ENCODE measurements at places on chromosomes 5 and 9. TPM values are rescaled to one million over a fixed set of nuclear protein-coding genes. Genes with fewer than 3 reads are reported as not detected.
A peak's percentile ranks its signal among the peaks of the same experiment; 100 is the strongest.

- no peak overlapping the region for H3K27ac ChIP-seq
- H3K4me3 ChIP-seq: no peak overlapping the region
- no peaks in the 10 kb centered on the region for H3K27me3 ChIP-seq
- no peaks in the 10 kb centered on the region for H3K36me3 ChIP-seq
- DNase-seq: peak; percentile 16
Observed at GRCh38 chr9:87875831-87876545, 6.7 kb upstream of the SPATA31E1 start.

DNA sequence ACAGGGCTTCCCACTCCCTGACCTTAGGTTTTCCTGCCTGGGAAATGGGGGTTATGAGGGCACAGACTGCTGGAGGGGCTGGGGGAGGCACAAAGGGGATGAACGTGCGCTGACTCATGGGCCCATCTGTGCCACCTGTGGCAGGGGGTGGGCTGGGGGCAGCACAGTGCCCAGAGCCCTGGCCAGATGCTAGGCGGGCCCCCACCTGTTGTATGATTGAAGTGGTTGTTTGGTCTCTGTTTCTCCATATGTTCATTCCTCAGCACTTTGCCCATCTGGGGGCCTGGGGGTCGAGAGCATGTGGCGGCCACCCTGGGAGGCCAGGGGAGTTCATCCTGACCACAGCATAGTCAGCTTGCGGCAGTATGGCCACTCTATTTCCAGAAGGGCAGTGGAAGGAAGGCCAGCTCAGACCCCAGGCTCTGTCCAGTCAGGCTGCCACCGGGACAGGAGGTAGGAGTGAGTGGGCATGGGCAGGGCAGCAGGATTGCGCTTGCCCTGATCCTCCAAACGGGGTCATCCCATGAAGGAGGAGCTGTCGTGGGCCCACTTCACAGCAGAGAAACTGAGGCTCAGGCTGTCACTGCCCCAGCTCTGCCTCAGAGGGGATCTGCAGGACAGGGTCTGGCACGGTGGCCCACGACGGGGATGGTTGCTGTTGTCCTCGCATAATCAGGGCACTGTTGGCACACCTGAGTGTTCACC is 841 bp upstream of the NINJ1 start:
- H3K27ac ChIP-seq: peak overlapping the region; percentile 83
- peak overlapping the region; percentile 71 for H3K4me3 ChIP-seq
- no peaks in the 10 kb centered on the region for H3K36me3 ChIP-seq
- DNase-seq: no peak

DNA sequence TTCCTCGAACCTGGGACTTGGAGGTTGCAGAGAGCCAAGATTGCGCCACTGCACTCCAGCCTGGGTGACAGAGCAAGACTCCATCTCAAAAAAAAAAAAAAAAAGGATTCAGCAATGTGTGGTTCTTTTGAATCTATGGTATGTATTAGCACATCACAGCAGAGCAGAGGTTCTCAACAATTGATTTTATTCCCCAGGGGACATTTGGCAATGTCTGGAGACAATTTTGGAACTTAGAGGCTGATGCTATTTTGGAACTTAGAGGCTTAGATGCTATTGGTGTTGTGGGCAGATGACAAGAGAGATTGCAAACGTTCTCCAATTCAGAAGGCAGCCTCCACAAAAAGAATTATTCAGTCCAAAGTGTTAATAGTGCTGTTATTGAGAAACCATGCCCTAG is 115.2 kb downstream of the TMC1 start:
- H3K36me3 ChIP-seq: no peaks in the 10 kb centered on the region
- no peaks in the 10 kb centered on the region for H3K4me1 ChIP-seq
- no peak overlapping the region for H3K27ac ChIP-seq
- no peak for DNase-seq
- H3K27me3 ChIP-seq: no peaks in the 10 kb centered on the region

DNA sequence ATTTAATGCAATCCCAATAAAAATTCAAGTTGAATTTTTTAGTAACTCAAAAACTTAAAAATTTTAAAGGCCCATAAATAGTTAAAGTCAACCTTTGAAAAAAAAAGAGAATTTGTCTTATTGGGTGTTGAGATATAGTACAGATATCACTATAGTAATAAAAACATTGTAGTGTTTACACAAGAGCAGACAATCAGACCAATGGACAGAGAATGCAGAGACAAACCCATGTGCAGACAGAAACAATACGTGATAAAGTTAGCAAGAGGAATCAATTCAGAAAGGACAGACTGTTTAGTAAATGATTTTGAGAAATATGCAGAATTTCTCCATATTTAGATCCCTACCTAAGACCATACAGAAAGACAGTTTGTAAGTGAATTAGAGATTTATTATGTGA is 33.9 kb downstream of the GOLGA1 start:
- no peaks in the 10 kb centered on the region for H3K27me3 ChIP-seq
- H3K4me1 ChIP-seq: no peaks in the 10 kb centered on the region
- no peaks in the 10 kb centered on the region for H3K36me3 ChIP-seq
- H3K4me3 ChIP-seq: no peak overlapping the region
- no peak overlapping the region for H3K27ac ChIP-seq

DNA sequence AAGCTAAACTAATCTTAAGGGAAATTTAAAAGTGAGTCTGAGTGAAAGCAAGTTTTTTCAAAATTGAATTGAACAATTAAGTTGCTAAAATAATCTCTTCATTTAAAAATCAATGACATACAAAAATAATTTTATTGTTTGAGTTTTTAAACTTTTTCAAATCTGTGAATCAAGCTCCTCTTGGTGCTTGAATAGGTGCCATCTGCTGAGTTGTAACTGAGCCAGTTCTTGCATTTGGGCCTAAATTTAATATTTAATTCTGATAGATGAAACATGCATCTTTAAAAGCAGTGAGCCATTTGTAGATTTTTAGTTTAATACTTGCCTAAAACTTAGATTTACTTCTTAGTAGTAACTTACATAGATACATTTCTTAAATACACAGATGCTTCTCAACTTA is 31.8 kb downstream of the SPATA31D1 start:
- no peaks in the 10 kb centered on the region for H3K27me3 ChIP-seq
- H3K27ac ChIP-seq: no peak overlapping the region
- no peak overlapping the region for H3K4me3 ChIP-seq

DNA sequence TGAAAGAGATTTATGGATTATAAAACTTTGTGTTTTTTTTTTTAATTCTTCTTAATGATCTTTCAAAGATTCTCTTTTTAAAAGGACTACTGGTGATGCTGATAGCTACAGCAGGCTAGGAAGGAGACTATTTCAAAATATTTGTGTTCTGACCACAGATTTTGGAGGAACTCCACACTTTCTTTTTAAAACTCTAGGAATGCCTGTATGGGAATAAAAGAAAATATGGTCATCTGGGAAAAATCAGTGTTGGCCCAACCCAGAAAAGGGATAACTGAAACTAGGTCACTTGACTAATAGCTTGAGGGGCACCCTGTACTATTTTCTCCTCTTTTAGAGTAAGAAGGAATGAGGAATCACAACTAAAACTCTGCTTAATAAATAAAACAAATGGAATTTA is 97.6 kb upstream of the ADAMTS19 start:
- H3K4me1 ChIP-seq: no peaks in the 10 kb centered on the region
- H3K27me3 ChIP-seq: no peaks in the 10 kb centered on the region
- H3K27ac ChIP-seq: no peak overlapping the region

- H3K27me3 ChIP-seq: no peaks in the 10 kb centered on the region
- H3K36me3 ChIP-seq: no peaks in the 10 kb centered on the region
- H3K27ac ChIP-seq: no peak overlapping the region
- DNase-seq: no peak
- H3K4me3 ChIP-seq: no peak overlapping the region
Observed at GRCh38 chr9:134288746-134289145, 37.5 kb upstream of the RXRA start.

DNA sequence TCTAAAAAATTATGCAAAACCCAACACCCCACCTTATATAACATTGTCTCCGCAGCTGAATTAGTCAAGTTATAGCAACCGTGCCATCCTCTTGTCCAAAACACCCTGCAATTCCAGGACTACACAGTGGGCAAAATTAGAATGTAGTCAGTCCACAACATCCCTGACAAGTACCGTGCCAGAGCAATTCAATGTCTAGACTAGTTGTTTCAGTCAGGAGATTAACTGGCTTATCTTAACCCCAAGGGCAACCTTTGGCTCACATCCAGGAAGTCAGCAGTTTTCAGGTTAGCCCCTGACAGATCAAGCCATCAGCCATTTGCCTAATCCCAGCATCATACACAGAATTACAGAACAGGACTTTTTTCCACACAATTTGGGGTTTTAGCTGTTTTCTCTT is 240.8 kb upstream of the TMEM161B start:
- no peak for DNase-seq
- H3K27me3 ChIP-seq: no peaks in the 10 kb centered on the region
- no peaks in the 10 kb centered on the region for H3K36me3 ChIP-seq
- H3K4me3 ChIP-seq: no peak overlapping the region

GRCh38 chr5:172335721-172336120 is 52.2 kb upstream of the UBTD2 start:
- H3K27me3 ChIP-seq: no peaks in the 10 kb centered on the region
- H3K36me3 ChIP-seq: no peaks in the 10 kb centered on the region
- no peak for DNase-seq
- H3K4me3 ChIP-seq: no peak overlapping the region
- no peak overlapping the region for H3K27ac ChIP-seq

DNA sequence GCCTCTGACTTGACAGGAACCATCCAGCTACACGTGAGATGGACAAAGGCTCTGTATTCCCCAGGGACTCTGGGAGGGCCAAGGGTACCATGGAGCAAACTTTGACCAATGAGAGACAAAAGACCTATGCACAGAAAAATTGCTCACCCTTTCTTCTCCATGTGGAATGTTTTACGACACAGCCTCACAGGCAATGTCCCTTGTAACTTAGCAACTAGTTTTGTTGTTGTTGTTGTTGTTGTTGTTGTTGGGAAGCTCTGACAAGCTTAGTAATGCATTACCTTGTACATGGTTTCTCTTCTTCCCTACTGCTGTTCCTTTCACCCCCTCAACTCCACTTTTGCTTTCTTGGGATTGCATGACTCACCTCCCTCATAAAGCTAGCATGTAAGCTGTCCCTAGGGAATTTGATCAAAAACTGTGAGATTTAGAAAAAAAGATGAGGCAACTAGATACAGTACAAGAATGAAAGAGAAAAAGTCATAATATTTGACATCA is 550.9 kb downstream of the RAB3C start:
- no peak for DNase-seq
- H3K4me1 ChIP-seq: no peaks in the 10 kb centered on the region
- no peaks in the 10 kb centered on the region for H3K36me3 ChIP-seq

DNA sequence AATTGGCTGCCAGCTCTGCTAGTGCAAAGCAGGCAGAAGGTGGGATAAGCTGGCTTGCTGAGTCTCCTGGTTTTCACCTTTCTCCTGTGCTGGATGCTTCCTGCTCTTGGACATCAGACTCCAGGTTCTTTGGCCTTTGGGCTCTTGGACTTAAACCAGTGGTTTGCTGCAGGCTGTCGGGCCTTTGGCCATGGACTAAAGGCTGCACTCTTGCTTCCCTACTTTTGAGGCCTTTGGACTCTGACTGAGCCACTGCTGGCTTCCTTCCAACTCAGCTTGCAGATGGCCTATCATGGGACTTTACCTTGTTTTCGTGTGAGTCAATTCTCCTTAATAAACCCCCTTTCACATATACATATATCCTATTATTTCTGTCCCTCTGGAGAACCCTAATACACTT is 1293.9 kb upstream of the CDH6 start:
- no peak overlapping the region for H3K4me3 ChIP-seq
- no peak for DNase-seq
- H3K36me3 ChIP-seq: no peaks in the 10 kb centered on the region
- no peak overlapping the region for H3K27ac ChIP-seq

DNA sequence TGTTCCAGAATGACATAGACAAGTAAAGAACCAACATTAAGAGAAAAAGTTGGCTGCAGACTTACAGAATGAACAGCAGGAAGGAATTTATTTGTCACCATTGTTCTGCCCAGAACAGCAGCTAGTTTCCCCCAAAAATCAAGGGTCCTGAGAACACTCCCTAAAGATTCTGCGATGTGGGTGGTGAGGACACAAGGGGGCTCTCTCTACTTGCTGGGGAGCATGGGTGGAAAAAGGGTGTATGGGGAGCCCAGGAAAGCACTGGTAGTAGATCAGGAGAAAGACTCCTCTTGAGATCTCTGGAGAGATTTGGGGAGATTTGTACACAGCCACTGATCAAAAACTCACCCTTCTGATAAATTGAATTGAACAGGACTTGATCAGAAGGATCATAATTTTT is 316.5 kb downstream of the KCTD16 start:
- H3K27me3 ChIP-seq: no peaks in the 10 kb centered on the region
- no peak overlapping the region for H3K27ac ChIP-seq
- no peak for DNase-seq
- no peak overlapping the region for H3K4me3 ChIP-seq
- no peaks in the 10 kb centered on the region for H3K36me3 ChIP-seq
- no peaks in the 10 kb centered on the region for H3K4me1 ChIP-seq

DNA sequence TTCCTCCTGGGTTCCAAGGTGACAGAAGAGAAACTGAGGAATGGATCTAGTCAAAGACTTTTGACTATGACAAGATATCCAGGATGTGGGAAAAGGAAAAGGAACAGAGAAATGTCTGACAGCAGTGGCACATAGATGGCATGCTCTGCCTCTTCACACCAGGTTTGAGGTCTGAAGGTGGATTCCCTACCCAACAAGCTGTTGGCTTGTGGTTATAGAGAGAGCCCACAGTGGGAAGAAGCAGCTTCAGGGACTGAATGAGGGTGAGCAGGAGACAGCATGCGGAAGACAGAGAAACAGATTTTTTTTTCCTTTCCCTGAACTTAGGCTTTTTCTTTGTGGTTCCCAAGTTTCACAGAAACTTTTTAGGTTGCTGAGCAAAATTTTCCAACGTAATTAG is 20.6 kb downstream of the IFNW1 start:
- DNase-seq: no peak
- H3K36me3 ChIP-seq: no peaks in the 10 kb centered on the region
- H3K4me1 ChIP-seq: no peaks in the 10 kb centered on the region
- H3K27me3 ChIP-seq: no peaks in the 10 kb centered on the region
- H3K27ac ChIP-seq: no peak overlapping the region

- no peaks in the 10 kb centered on the region for H3K4me1 ChIP-seq
- no peaks in the 10 kb centered on the region for H3K36me3 ChIP-seq
- no peak for DNase-seq
- no peak overlapping the region for H3K27ac ChIP-seq
- no peaks in the 10 kb centered on the region for H3K27me3 ChIP-seq
- H3K4me3 ChIP-seq: no peak overlapping the region
Observed at GRCh38 chr5:10490927-10491672, 49.4 kb downstream of the ROPN1L start.

- DNase-seq: no peak
- no peak overlapping the region for H3K27ac ChIP-seq
- no peak overlapping the region for H3K4me3 ChIP-seq
- no peaks in the 10 kb centered on the region for H3K27me3 ChIP-seq
Observed at GRCh38 chr5:179608131-179608581, 15.3 kb downstream of the HNRNPH1 start.

The IRX1 gene
- total RNA-seq: not detected

The LECT2 gene
- total RNA-seq: not detected

The IFNA2 gene
- total RNA-seq: not detected

The ABLIM3 gene
- total RNA-seq: 2.3 TPM

The GRM6 gene
- not detected for total RNA-seq

The ROR2 gene
- total RNA-seq: 9.1 TPM

The FLT4 gene
- 3.3 TPM for total RNA-seq
